Activated naive CD8-positive, alpha-beta T cell treated with anti-CD3 and anti-CD28 coated beads, Interleukin-2, amount 50 U/mL, for 24 hours (primary cell): ENCODE measurements at places on chromosomes 4 and X.
A peak's percentile ranks its signal among the peaks of the same experiment; 100 is the strongest.

- no peak for DNase-seq
Observed at GRCh38 chrX:118026631-118027030, 90.0 kb downstream of the KLHL13 start.

- DNase-seq = no peak
Observed at GRCh38 chr4:78214078-78214477, 157.0 kb downstream of the FRAS1 start.

GRCh38 chr4:8227771-8228318, 28.8 kb downstream of the SH3TC1 start:
- DNase-seq = no peak

DNA sequence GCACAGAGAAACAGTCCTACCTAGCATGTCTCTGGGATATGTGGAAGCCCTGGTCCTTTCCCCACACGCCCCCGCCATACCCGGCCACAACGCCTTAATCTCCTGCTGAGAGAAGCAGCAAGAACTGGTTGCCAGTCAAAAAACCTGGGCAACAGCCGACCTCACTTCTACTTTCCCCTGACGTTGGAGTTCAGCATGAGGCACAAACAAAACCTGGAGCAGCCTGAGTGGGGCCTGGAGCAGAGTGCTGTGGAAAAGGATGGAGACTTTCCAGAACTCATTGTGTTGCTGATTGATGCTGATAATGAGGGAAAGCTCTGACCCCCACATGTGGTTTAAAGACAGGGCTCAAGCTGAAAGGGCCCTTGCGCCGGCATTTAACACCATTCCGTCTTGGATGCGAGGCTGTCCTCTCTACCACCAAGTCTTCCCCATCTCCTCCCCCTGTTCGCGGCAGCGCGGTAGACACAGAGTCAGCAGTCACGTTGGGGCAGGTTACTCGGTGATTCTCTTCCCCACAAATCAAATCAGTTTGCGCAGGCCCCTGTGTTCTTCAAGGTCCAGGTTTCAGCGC, 666 bp downstream of the CCDC158 start:
- no peak for DNase-seq

- DNase-seq = no peak
Observed at GRCh38 chr4:139223682-139224317, 46.8 kb upstream of the ELF2 start.

DNA sequence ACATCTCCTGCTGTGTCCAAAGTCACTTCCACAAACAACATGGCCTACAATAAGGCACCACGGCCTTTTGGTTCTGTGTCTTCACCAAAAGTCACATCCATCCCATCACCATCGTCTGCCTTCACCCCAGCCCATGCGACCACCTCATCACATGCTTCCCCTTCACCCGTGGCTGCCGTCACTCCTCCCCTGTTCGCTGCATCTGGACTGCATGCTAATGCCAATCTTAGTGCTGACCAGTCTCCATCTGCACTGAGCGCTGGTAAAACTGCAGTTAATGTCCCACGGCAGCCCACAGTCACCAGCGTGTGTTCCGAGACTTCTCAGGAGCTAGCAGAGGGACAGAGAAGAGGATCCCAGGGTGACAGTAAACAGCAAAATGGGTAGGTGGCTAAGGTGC, 123.9 kb downstream of the PDLIM5 start:
- no peak for DNase-seq

GRCh38 chr4:151029537-151029936, 14.5 kb upstream of the LRBA start:
- DNase-seq = peak; percentile 25

- peak; percentile 51 for DNase-seq
Observed at GRCh38 chrX:153818571-153819383, 11.6 kb downstream of the PDZD4 start.

GRCh38 chr4:93312299-93312698, 516.3 kb upstream of the ATOH1 start:
- DNase-seq = no peak

GRCh38 chrX:149711545-149712236, at the start of gene MAGEA11:
Gene MAGEA11 (plus strand): TSS chrX:149712060. CDS start chrX:149713160, 1,100 bp downstream.
- DNase-seq = no peak

- no peak for DNase-seq
Observed at GRCh38 chrX:40007756-40008705, 89.7 kb downstream of the BCOR start.

- DNase-seq = no peak
Observed at GRCh38 chrX:124619710-124620109, 273.3 kb downstream of the SH2D1A start.

- DNase-seq = no peak
Observed at GRCh38 chr4:26893491-26893890, 32.9 kb downstream of the STIM2 start.

DNA sequence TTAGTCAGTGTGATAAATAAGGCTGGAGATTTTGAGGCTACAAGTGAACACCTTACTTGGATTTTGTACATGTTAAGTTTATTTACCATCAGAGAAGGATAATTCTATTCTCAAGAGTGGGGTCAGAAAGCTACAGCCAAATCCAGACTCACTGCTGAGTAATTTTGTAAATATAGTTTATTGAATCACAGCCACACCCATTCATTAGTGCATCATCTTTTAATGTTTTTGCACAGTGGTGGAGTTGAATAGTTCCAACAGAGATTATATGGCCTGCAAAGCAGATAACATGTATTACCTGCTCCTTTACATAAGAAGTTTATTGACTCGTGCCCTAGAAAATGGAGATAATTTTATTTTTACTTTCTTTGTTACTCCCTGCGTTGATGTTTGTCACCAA, 60.4 kb downstream of the PCDH18 start:
- DNase-seq = no peak

DNA sequence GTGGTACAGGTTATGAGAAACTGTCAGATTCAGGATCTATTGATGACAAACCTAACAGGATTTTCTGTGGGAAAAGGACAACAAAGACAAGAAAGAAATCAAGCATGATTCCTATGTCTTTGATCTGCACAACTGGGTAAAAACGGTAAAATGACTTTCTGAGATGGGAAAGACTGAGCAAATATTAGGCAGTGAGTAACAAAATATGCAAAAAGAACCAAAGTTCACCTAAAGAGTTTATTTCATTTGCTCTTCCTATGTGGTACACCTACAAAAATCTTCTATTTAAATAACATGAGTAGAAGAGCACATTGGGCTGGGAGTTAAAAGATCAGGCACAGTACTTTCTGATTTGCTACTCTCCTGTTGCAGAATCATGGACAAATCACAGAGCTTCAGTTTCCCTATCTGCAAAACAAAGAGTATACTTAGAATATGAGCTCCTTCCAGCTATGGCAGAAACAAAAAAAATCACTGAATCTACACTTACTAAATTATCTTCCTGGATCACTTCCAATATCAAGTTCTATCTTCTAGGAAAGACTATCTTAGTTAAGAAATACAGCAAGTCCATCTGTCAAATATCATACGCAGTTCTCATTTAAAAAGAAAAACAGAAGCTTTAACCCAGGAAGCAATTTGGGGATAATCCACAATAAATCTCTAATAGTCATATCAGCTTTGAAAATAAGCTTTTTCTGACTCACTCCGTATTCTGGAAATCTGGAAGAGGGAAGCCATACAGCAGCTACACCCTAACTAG, 37.4 kb downstream of the NFXL1 start:
- no peak for DNase-seq

- DNase-seq = no peak
Observed at GRCh38 chr4:143391261-143391660, 54.6 kb downstream of the GAB1 start.

DNA sequence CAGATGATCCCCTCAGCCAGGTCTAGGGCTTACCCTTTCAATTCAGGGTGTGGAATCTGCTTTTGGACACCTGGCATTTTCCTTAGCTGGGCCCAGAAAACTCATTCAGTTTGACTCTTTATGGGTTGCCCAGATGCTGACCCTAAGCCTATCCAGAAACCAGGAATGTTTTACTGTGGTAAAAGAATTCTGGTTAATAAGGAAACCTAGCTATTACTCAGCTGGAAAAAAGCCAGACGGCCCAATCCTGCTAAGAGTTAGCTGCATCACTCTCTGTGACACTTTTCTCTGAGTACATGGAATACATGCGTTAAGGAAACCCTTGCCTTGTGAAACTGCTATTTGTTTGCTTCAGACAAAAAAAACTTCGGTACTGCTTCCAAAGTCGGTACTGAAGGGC, 28.0 kb downstream of the ING2 start:
- DNase-seq = no peak
